ENCODE measurements at places on chromosomes 16 and 17. TPM values are rescaled to one million over a fixed set of nuclear protein-coding genes. Genes with fewer than 3 reads are reported as not detected.

GRCh38 chr16:56631832-56632155 is 665 bp upstream of the MT1M start:
- no peak for DNase-seq
- peak overlapping the region; percentile 84 for H3K4me3 ChIP-seq
- peaks cover 2% of the 10 kb centered on the region for H3K36me3 ChIP-seq
- H3K27ac ChIP-seq, result no peak overlapping the region
- H3K4me1 ChIP-seq, result peaks cover 36% of the 10 kb centered on the region

Gene THRA
- 54.2 TPM for total RNA-seq

DNA sequence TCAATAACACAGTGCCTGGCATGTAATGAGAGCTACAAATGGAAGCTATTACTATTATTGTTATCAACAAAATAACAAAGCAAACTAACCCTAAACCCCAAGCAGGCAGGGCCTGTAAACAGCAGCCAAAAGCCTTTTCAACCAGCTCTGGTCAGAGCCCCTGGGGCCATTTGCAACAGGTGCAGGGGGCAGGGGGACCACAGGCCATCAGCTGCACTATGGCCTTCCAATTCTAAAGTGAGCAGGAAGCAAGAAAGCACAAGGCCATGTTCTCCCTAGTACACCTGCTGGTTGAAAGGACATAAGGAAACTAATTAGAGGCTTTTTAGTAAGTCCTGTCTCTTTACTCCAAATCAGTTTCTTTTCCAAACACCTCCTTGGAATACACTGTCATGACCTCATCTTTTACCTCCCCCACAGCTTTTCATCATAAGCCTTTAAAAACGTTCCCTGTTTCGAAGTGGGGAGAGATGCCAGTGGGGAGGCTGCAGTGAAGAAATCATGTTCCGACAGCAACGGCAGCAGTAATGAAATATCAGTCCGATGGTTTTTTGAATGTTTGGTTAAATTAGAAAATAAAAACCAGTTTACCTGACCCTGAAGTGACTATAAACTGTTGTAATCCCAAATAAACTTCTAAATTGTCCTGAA is 68.4 kb upstream of the GSG1L start:
- H3K4me3 ChIP-seq, result no peak overlapping the region
- peak overlapping the region; percentile 61 for H3K27ac ChIP-seq
- H3K4me1 ChIP-seq, result peaks cover 28% of the 10 kb centered on the region
- DNase-seq, result no peak

GRCh38 chr17:48873696-48874443 is 18.7 kb upstream of the ATP5MC1 start:
- H3K27me3 ChIP-seq, result peaks cover 9% of the 10 kb centered on the region
- peaks cover 4% of the 10 kb centered on the region for H3K4me1 ChIP-seq
- no peaks in the 10 kb centered on the region for H3K36me3 ChIP-seq
- H3K27ac ChIP-seq, result no peak overlapping the region

Gene SPATA32
- 0.47 TPM for total RNA-seq

DNA sequence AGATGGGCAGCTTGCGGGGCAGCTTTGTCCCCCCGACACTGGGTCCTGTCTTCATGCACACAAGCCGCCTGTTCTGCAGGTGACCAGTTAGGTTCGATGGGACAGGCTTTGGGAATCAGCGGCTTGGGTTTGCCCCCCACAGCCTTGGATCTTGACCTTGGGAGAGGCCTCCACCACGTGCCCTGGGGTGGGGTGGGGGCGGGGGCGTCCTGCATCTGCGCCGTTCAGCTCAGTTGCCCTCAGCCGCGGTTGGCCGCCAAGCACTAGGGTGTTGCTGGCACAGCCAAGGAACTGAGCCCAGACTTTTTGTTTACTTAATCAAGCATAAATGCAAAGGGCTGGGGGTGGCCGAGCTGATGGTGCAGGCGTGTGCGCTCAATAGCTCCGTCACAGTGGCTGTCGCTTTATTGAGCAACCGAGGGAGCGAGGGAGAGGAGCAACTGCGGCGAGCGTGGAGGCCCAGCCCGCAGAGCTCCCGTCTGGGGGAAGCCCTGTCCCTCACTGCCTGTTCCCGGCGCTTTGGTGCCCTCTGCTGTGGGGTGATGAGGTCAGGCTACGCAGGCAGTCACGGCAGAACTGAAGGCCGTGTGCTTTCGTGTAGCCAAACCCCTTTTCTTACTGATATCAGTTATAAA is 33.9 kb downstream of the JPH3 start:
- peak; percentile 77 for DNase-seq
- peaks cover 4% of the 10 kb centered on the region for H3K4me1 ChIP-seq
- H3K36me3 ChIP-seq, result no peaks in the 10 kb centered on the region
- peak overlapping the region; percentile 95 for H3K27ac ChIP-seq
- H3K4me3 ChIP-seq, result peak overlapping the region; percentile 86
- no peaks in the 10 kb centered on the region for H3K27me3 ChIP-seq

Gene SYCE1L
- total RNA-seq, result 22.0 TPM

- H3K27me3 ChIP-seq, result no peaks in the 10 kb centered on the region
- peak overlapping the region; percentile 50 for H3K27ac ChIP-seq
- no peak overlapping the region for H3K4me3 ChIP-seq
- no peak for DNase-seq
- H3K36me3 ChIP-seq, result no peaks in the 10 kb centered on the region
- peaks cover 90% of the 10 kb centered on the region for H3K4me1 ChIP-seq
Observed at GRCh38 chr17:77999413-78000173, 41.1 kb downstream of the TNRC6C start.

Gene RAB34
- total RNA-seq, result 5.0 TPM

GRCh38 chr16:10266809-10267208 is 84.6 kb upstream of the GRIN2A start:
- no peaks in the 10 kb centered on the region for H3K36me3 ChIP-seq
- peaks cover 7% of the 10 kb centered on the region for H3K4me1 ChIP-seq
- H3K27me3 ChIP-seq, result no peaks in the 10 kb centered on the region
- H3K27ac ChIP-seq, result no peak overlapping the region
- H3K4me3 ChIP-seq, result no peak overlapping the region

Gene RNF222
- 0.18 TPM for total RNA-seq

GRCh38 chr16:12009922-12010321 is 33.4 kb downstream of the SNX29 start:
- H3K27ac ChIP-seq, result peak overlapping the region; percentile 90
- H3K4me1 ChIP-seq, result peaks cover 7% of the 10 kb centered on the region
- peaks cover 3% of the 10 kb centered on the region for H3K36me3 ChIP-seq
- no peak for DNase-seq

DNA sequence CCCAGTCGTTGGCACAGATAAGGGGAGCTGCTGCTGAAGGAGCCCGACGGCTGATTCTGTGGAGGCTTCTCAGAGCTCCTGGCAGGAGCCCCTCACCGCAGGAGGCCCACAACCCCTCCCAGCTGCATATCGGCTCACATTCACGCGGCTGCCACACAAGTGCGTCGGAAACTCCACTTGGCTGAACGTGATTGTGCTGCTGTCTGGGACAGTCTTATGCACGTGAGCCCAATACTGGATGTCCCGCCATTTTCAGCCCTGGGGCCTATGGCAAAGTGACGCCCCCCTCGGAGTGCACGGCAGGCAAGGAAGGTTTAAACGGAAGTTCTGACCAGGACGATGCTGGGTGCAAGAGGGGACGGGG is 8.7 kb upstream of the PITPNA start:
- peaks cover 18% of the 10 kb centered on the region for H3K4me1 ChIP-seq
- H3K27ac ChIP-seq, result no peak overlapping the region
- DNase-seq, result no peak
- H3K27me3 ChIP-seq, result no peaks in the 10 kb centered on the region
- H3K36me3 ChIP-seq, result no peaks in the 10 kb centered on the region

DNA sequence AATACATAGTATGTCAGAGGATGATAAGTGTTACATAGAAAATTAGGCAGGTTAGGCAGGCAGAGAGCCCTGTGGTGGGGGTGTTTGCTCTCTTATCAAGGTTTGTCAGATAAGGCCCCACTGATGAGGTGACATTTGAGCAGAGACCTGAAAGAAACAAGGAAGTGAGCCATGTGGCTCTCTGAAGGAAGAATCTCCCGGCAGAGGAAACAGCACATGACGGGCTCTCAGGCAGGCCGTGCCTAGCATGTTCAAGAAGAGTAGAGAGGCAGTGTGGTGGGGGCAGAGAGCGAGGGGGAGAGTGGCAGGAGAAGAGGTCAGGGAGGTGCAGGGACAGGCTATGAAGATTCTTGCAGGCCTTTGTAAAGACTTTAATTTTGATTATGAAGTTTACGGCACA is 82.0 kb upstream of the ASIC2 start:
- H3K4me1 ChIP-seq, result no peaks in the 10 kb centered on the region
- H3K27me3 ChIP-seq, result peaks cover 22% of the 10 kb centered on the region
- H3K27ac ChIP-seq, result no peak overlapping the region
- H3K4me3 ChIP-seq, result no peak overlapping the region

DNA sequence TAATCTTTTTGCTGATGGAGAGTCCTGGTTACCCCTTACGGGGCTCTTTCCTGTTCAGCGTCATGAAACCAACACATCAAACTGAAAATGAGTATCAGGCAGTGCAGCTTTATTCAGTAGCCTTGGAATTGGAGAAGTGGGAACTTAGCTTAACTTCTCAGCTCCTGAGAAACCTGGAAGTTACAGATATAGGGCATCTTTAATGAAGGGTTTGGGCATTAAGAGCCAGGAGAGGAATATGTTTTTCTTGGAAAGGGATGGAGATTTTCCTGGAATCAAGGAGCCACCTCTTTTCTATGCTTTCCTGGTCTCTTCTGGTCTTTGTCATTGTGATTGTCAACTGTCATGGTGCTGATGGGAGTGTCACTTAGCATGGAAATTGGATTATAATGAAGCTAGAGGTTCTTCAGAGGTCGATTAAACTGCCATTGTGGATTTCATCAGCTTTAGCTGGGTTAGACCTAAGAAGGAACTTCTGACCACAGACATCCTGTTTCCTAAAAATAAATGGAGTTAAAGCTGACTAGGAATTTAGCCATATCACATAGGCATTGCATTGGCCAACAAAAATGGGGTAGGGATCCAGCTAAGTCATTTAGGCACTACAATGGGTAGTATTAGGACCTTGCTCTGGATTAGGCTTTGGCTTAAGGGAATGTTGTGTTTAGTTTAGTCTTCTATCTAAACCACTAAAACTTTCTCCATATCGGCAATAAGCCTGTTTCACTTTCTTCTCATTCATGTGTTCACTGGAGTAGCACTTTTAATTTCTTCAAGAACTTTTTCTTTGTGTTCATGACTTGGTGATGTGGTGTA is 186.4 kb downstream of the BCAS3 start:
- H3K27ac ChIP-seq, result no peak overlapping the region
- peaks cover 12% of the 10 kb centered on the region for H3K4me1 ChIP-seq
- no peak overlapping the region for H3K4me3 ChIP-seq

GRCh38 chr16:72517154-72517553 is 345.2 kb upstream of the PMFBP1 start:
- no peak overlapping the region for H3K4me3 ChIP-seq
- H3K27me3 ChIP-seq, result no peaks in the 10 kb centered on the region
- H3K36me3 ChIP-seq, result peaks cover 14% of the 10 kb centered on the region
- H3K27ac ChIP-seq, result no peak overlapping the region
- no peaks in the 10 kb centered on the region for H3K4me1 ChIP-seq

- DNase-seq, result peak; percentile 16
- H3K27ac ChIP-seq, result no peak overlapping the region
- H3K27me3 ChIP-seq, result peaks cover 15% of the 10 kb centered on the region
- no peaks in the 10 kb centered on the region for H3K36me3 ChIP-seq
Observed at GRCh38 chr16:49350265-49351095, 23.1 kb upstream of the C16orf78 start.

DNA sequence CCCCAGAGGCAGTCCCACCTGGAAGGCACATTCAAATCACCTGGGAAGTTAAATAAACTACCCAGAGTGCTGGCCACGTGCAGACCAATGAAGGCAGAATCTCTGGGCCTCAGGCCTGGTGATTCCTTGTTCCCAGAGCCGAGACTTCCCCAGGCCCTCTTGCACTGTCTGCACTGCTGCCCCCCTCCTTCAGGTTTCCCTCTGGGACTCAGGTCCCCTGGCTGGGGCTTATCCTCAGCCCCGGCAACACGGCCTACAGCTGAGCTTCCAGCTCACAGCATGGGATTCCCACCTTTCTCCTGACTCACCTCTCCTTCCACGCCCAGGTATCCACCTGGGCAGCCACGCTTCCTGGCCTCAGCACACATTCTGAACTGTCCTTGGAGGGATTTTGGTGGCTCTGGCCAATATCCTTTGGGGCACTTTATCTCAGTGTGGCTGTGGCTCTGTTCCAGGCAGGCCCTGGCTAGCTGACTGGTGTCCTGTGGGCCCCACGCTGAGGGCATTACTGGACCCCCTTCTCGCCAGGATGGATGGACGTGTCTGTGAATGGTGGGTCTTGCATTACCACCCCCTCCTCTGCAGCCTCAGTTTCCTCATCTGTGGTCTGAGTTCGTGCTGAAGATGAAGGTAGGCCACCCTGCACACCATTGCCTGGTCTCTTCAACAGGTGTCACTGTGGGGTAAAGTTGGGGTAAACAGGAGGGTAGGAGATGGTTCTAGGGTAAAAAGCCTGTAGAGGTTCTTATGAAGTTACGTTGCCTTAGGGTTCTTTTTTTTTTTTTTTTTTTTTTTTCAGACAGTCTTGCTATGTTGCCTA is 165.7 kb downstream of the IRF8 start:
- no peak for DNase-seq
- no peak overlapping the region for H3K4me3 ChIP-seq
- no peaks in the 10 kb centered on the region for H3K36me3 ChIP-seq
- peaks cover 44% of the 10 kb centered on the region for H3K27me3 ChIP-seq

- H3K27ac ChIP-seq, result no peak overlapping the region
- H3K4me3 ChIP-seq, result no peak overlapping the region
- no peak for DNase-seq
- H3K27me3 ChIP-seq, result no peaks in the 10 kb centered on the region
- H3K4me1 ChIP-seq, result peaks cover 1% of the 10 kb centered on the region
Observed at GRCh38 chr16:1654505-1655268, 23.4 kb upstream of the JPT2 start.

DNA sequence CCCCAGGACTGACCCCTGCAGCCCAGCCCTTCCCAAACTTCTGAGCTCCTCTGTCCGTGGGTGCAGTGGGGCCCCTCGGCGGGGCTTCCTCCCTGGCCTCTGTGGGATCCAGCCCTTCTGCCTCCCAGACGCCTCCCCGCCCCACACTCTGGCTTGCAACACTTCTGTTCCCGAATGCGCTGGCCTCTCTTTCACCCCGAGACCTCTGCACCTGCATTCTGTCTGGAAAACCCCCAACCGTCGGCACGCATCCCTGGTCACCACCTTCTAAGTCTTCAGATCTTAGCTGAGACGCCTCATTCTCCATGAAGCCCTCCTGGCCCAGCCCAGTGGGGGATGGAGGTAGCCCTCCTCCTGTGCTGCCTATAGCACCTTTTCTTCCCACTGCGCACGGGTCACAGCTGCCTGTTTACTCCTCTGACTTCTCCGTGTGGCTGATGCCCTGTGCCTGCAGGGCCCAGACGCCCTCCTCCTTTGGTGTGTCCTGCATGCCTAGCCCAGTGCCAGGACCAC is 26.4 kb downstream of the TMEM235 start:
- H3K36me3 ChIP-seq, result no peaks in the 10 kb centered on the region
- peak overlapping the region; percentile 93 for H3K27ac ChIP-seq
- H3K27me3 ChIP-seq, result no peaks in the 10 kb centered on the region
- peak overlapping the region; percentile 74 for H3K4me3 ChIP-seq
- H3K4me1 ChIP-seq, result peaks cover 18% of the 10 kb centered on the region

DNA sequence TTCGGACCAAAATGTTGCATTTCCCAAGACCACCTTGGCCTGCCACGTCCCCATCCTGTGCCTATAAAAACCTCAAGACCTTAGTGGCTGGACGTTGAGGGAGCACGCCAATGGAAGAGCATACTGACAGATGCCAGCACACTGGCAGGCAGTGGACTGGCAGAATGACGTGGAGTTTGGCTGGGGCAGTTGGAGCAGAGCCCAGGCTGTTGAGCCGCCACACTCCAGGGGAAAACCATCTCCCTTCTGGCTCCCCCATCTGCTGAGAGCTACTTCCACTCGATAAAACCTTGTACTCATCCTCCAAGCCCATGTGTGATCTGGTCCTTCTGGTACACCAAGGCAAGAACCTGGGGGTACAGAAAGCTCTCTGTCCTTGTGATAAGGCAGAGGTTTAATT is 494.1 kb downstream of the CDH11 start:
- DNase-seq, result no peak
- no peaks in the 10 kb centered on the region for H3K36me3 ChIP-seq
- no peaks in the 10 kb centered on the region for H3K27me3 ChIP-seq
- H3K27ac ChIP-seq, result no peak overlapping the region

Gene CCL8
- not detected for total RNA-seq

Gene CHST5
- total RNA-seq, result not detected
